ENCODE measurements at places on chromosomes 11 and 22. TPM values are rescaled to one million over a fixed set of nuclear protein-coding genes. Genes with fewer than 3 reads are reported as not detected.

The PARVA gene
- total RNA-seq: 14.9 TPM

The FXYD6 gene
- 403 TPM for total RNA-seq

The OR2D2 gene
- total RNA-seq: not detected

The SCN2B gene
- 2.5 TPM for total RNA-seq

The WEE1 gene
- 95.9 TPM for total RNA-seq

The C11orf21 gene
- total RNA-seq: 1.3 TPM

The SLC22A8 gene
- total RNA-seq: not detected

The UPK3A gene
- not detected for total RNA-seq
